ENCODE measurements at places on chromosomes 12 and 14.
A peak's percentile ranks its signal among the peaks of the same experiment; 100 is the strongest.

GRCh38 chr14:69449216-69449615 is 35.3 kb upstream of the PLEKHD1 start:
- DNase-seq, result no peak

GRCh38 chr12:51156245-51156765 is 16.6 kb downstream of the TFCP2 start:
- no peak for DNase-seq

DNA sequence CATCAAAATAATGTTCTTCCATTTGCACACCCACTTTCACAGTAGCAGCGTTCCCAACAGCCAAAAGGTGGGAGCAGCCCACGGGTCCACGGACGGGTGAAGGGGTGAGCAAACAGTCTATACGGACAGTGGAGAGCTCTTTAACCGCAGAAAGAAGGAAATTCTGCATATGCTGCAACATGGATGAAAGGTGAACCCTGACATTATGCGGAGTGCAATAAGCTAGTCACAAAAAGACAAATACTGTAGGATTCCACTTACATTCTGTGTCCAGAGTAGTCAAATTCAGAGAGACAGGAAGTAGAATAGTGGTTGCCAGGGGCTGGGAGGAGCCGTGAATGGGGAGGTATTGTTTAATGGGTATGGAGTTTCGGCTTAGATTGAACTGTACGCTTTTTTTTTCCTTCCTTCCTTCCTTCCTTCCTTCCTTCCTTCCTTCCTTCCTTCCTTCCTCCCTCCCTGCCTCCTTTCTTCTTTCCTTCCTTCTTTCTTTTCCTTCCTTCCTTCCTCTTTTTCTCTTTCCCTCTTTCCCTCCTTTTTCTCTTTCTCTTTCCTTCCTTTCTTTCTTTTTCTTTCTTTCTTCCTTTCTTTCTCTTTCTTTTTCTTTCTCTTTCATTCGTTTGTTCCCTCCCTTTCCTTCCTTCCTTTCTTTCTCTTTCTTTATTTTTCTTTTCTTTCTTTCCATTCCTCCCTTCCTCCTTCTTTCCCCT is 15.8 kb upstream of the ANKRD9 start:
- no peak for DNase-seq

GRCh38 chr14:74638066-74638465 is 26.0 kb upstream of the LTBP2 start:
- no peak for DNase-seq

DNA sequence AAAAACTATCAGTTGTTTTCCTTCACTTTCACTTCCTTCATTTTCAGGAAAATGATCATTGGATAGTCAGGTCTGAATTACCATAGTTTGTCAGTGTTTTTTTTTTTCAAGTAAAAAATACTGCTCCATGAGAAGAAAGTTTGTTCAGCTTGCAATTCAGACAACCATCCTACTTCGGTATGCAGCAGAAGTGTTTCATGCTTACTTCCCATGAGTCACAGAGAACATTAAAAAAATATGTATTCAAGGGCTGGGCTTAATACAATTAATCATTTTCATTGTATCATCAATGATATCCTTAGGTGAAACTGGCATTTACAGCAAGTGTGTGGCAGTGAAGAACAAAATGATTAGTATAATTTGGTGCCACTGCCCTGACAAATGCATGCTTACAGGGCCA is 21.6 kb downstream of the PYM1 start:
- no peak for DNase-seq

DNA sequence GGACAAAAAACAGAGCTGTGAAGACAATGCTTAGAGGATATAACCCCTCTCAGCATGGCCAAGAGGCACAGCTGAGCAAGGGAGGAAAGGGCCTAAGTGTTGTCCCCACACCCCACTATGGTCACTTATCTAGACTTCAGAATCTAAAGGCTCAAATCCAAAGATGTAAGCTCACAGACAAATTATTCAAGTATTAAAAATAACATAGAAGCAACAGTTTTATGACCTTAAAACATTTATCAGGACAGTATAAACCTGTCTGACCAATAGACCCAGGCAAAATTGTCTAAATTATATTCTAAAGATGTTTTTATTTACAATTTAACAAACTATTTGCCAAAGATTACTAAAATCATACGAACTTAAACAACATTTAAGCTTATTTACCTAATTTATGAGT is 28.1 kb upstream of the PRICKLE1 start:
- no peak for DNase-seq

GRCh38 chr12:12837025-12837812 is 24.1 kb downstream of the DDX47 start:
- peak; percentile 24 for DNase-seq

DNA sequence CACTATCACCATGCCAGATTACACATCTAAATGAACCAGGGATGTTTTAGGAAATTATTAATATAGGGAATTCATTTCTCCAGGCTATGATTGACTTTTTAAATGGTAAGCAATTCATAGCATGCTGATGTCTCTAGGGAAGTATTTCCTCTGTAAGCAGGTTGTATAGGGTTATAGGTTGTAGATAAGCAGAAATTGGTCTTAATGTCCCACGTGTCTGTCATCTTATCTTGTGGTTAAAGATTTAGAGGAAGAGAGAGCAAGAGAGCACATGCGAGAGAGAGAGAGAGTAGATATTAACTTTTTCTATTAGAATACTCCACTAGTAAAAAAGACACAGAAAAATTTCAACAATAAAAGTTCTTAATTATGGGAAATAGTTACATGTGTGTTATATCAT is 32.6 kb downstream of the TRHDE start:
- no peak for DNase-seq

- no peak for DNase-seq
Measured at GRCh38 chr12:42469355-42470175, 120.0 kb downstream of the PRICKLE1 start.

DNA sequence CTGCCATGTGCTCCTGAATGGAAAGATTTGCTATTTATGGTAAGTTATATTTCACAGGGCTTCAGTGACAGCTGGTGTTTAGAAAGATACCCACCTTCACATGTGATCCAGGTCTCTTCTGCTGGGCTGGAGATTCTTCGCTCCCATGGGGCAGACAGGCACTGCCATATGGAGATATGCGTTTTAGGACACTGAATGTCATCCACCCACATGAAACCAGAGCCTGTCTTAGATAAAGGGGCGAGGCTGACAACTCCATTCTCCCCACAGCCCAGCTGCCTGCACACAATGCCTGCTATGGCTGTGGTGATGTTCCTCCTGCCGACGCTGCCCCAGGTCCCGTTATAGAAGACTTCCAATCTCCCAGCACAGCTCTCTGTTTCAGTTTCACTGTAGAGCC is 69.4 kb downstream of the ACSM4 start:
- no peak for DNase-seq

- DNase-seq, result no peak
Measured at GRCh38 chr12:58608711-58609110, 311.6 kb downstream of the LRIG3 start.

- no peak for DNase-seq
Measured at GRCh38 chr14:58904776-58905175, 267.0 kb downstream of the DACT1 start.

- DNase-seq, result no peak
Measured at GRCh38 chr12:102691773-102692555, 211.6 kb upstream of the IGF1 start.

GRCh38 chr14:74514471-74514941 is 20.9 kb downstream of the ISCA2 start:
- no peak for DNase-seq

GRCh38 chr12:80936642-80937390 is 918 bp downstream of the LIN7A start:
- no peak for DNase-seq

DNA sequence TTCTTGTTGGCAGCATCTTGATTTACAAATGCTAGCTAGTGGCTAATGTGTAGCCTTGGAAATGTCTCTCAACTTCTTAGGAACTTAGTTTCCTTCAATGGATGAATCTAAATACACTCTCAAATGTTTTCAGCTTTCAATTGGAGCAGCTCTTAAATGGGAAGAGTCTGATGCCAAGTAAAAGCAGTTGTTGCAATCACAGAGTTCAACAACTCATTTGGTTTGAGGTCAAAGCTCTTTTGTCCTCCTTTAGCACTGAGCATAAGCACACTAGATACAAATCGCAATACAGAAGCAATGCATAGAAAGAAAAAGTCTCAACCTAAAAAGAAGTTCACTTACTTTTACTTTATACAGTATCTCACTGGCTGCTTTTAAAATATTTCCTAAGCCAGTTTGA is 986.1 kb upstream of the FLRT2 start:
- no peak for DNase-seq

GRCh38 chr12:98402091-98402490 is 113.3 kb upstream of the TMPO start:
- DNase-seq, result no peak

- DNase-seq, result no peak
Measured at GRCh38 chr12:34206061-34206785, 183.9 kb downstream of the ALG10 start.

DNA sequence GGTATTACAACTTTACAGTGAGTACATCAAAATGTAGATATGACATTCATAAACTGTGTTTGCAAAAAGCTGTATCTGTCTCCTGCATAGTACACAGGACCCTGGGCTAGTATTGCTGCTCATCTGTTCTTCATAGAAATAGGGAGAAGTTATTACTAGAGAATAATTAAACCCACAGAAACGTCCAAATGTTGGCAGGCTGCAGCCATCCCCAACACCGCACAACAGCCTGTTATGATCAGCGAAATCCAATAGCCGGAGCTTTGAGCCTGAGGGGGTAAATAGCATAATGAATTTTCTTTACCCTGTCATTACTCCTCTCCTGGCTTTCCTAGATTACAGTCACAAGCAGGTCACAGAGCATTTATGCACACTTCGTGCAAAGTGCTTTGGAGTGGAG is 178.0 kb downstream of the DACT1 start:
- DNase-seq, result no peak

DNA sequence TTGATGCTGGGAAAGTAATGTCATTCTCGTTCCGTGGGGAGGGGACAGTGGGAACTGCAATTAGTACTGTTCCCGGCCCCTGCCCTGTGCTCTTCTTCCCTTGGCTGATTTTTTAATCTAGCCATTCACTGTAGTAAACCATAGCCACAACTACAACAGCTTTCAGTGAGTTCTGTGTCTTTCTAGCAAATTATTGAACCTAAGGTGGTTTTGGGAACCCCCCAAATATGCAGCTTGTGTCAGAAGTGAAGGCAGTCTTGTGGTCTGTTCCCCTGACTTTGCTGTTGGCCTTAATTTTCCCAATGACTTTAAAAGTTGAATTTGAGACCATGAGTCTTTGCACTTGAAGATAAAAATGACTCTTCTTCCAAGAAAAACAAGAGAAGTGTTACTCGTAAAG is 114.3 kb upstream of the ETV6 start:
- DNase-seq, result no peak

GRCh38 chr14:26128931-26129671 is 468.7 kb downstream of the NOVA1 start:
- DNase-seq, result no peak

DNA sequence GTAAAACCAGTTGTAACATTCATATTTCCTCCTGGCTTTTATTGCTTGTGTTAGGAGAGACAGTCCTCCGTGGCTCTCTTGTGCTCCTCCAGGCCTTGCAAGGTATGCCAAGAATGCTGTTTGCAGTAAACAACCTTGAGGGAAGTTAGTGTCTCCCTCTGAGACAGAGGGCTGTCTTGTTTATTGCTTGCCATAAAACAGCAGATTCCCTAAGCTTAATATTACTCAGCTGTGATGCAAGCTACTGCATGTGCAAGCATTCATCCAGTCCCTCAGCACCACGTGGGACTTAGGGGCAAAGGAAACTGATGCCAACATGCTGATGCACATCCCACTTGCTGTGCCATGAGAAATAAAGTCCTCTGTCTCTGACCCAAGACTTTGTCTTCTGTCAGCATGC is 6.6 kb downstream of the POMT2 start:
- DNase-seq, result no peak

DNA sequence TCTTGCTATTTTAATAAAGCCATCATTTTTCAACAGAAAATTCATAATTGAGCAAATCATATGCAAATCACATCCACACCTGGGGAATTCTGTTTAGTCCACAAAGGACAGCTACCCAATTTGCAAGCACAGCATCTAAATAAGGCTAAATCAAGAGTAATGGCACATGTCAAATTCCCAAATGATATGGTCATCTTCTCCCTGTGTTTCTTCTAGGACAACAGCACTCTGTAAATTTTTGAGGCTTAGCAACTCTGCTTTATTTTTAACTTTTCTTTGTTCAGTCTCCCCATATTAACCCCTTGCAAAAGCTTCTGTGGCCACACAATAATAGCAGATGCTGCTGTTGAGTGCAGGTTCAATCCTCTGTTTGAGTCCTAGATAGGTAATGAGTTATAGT is 155.6 kb upstream of the DAAM1 start:
- no peak for DNase-seq

DNA sequence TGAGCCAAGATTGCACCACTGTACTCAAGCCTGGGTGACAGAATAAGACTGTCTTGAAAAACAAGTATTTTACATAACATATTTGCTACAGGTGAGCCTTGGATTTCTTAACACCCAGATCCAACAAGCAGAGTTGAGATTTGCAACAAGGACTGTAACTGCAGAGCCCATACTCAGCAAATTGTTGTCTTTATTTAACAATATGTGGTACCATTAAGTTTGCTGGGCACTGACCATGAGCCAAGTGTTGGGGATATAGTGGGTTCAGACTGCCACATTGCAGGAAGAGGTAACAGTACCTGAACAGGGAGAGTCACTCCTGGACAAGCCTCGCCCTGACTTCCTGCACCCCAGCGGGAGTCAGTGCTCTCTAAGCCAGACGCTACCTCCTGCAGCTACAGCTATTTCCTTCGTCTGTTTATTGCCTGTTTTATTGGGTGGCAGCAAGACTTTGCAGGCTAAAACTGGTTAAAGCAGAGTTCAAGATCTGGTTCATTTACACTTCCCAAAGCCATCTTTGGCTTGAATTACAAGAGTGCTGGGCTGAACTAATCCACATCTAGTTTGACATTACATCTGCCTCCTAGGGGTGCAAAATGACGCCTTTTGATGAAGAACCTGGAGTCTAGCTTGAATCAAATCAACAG is 12.5 kb downstream of the AHSA1 start:
- no peak for DNase-seq

DNA sequence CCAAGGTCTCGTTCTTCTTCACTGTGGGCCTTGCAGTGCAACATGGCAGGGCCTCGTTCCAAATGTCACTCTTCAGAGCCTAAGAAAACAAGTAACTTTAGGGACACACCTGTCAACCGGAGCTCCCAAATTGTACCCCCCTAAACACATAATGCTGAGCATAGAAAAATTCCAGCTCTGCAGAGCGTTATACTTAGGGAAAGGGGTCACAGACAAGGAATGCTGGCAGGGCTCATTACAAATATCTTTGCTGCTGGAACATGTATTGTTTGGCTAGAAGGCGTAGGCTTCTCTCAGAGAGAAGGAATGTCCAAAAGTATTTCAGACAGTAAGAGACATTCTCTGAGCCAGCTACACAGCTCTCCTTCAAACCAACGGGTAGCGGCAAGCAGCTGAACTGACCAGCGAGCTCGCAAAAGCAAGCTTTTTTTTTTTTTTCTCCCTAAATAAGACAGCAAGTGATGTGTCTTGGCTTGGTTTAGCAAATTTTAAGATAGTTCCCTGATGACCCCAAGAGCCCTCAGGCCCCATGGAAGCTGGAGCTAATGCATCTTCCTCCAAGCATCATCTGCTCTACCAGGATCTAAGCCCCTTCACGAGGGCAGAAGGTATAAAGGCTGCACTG is 24.5 kb downstream of the SSH1 start:
- DNase-seq, result no peak
